Stimulated activated CD8-positive, alpha-beta memory T cell treated with anti-CD3 and anti-CD28 coated beads, Interleukin-15, amount 100 ng/mL, for 1 hour (primary cell): ENCODE measurements at places on chromosomes 11 and 22.

GRCh38 chr11:19389787-19390303 is 149.1 kb upstream of the E2F8 start:
- no peak for DNase-seq

DNA sequence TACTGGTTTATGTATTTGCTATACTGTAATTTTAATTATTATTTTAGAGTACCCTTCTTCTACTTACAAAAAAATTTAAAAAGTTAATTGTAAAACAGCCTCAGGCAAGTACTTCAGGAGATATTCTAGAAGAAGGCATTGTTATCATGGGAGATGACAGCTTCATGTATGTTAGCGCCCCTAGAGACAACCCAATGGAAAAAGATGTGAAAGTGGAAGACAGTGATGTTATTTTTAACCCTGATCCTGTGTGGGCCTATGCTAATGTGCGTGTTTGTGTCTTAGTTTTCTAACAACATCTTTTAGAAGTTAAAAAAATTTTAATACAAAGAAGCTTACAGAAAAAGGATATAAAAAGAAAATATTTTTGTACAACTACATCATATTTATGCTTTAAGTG is 205.0 kb downstream of the FAM76B start:
- DNase-seq = no peak

DNA sequence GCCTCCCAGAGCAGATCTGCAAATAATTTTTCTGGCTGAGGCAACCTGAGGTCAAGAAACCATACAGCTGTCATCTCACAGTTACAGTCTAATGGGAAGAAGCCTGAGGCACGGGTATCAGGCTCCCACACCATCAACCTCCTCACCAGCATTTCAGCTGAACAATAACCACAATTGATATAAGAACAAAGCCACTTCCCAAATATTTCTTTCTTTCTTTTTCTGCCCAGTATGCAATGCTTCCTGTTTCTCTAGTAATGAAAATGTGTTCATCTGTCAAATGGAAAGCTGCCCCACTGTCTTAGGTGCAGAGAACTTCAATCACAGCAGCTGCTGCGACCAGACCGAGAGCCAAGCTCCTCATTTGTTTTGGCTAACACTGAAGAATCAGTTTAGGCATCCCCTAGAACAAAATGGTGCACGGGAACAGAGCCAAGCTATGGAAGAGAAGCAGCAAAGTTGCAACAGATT is 108.4 kb downstream of the BLID start:
- DNase-seq = no peak

DNA sequence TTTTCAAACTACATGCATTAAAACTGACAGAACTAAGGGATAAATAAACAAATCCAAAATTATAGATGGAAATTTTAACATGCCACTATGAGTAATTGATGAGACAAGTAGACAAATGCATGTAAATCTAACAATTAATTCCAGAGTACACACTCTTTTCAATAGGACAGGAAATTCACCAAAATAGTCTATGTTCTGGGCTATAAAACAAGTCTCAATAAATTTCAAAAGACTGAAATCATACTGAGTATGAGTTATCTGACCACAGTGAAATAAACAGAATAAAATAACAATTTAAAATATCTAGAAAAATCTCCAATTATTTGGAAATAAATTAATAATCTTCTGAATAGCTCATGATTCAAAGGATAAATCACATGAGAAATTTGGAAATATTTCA is 38.5 kb upstream of the ME3 start:
- no peak for DNase-seq

DNA sequence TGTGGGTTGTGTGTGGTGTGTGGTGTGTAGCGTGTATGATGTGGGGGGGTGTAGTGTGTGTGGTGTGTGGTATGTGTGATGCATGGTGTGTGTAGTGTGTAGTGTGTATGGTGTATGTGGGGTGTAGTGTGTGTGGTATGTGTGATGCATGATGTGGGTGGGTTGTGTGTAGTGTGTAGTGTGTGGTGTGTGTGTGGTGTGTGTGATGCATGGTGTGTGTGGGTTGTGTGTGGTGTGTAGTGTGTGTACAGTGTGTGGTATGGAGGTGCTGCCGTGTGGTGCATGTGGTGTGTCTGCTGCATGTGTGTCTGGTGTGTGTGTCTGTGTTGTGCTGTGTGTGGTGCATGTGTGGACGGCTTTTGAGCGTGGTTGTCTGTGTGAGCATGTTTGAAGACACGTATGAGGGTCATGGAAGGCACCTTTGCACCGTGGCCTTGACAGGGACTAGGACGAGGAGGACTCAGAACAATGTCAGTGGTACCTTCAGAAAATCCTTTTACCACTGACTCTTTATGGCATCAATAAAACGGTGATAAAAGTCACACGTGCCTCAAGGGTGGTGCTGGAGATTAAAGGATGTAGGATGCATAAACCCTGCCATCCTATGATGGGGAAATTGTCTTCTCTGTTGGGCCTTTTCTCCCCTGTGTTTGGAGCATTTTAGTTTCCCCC is 328.7 kb upstream of the B3GAT1 start:
- no peak for DNase-seq

DNA sequence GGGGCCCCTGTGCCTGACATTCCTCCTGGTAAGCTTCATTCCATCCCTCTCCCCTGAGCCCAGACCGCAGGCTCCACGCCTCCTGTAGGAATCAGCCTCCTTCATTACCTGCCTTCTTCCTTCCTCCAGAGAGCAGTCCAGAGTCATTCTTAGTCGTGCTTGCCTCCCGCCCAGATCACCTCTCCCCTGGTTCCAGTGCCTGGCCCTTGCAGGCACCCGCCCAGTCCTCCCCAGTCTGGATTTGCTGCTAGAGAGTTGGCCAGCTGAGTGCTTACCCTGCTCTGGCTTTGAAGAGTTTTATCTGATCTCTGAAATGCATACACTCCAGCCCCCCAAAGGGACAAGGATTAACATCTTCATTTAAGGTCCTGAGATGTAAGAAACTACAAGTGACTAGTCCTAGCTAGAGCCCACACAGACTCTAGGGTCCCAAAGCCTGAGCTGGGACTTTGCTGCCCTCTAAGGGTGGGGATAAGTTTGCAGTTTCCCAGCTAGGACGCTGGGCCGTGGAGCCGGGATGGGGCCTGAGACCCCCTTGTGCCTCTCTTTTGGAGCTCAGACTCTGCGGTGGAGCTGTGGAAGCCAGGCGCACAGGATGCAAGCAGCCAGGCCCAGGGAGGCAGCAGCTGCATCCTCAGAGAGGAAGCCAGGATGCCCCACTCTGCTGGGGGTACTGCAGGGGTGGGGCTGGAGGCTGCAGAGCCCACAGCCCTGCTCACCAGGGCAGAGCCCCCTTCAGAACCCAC is 1.6 kb downstream of the NR1H3 start:
- DNase-seq = no peak

GRCh38 chr22:43110444-43110926 is at the start of gene BIK:
BIK (plus strand) TSS chr22:43110750; CDS start chr22:43124023, 13,273 bp downstream.
- DNase-seq = no peak

DNA sequence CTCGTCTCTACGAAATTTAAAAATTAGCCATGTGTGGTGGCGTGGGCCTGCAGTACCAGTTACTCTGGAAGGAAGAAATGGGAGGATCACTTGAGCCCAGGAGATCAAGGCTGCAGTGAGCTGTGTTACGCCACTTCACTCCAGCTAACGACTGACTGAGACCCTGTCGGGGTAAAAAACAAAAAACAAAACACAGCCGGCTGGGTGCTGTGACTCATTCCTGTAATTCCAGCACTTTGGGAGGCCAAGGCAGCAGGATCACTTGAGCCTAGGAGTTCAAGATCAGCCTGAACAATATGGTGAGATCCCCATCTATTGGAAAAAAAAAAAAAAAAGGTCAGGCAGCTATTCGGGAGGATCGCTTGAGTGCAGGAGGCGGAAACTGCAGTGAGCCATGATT is 2.4 kb downstream of the PAFAH1B2 start:
- DNase-seq = no peak

DNA sequence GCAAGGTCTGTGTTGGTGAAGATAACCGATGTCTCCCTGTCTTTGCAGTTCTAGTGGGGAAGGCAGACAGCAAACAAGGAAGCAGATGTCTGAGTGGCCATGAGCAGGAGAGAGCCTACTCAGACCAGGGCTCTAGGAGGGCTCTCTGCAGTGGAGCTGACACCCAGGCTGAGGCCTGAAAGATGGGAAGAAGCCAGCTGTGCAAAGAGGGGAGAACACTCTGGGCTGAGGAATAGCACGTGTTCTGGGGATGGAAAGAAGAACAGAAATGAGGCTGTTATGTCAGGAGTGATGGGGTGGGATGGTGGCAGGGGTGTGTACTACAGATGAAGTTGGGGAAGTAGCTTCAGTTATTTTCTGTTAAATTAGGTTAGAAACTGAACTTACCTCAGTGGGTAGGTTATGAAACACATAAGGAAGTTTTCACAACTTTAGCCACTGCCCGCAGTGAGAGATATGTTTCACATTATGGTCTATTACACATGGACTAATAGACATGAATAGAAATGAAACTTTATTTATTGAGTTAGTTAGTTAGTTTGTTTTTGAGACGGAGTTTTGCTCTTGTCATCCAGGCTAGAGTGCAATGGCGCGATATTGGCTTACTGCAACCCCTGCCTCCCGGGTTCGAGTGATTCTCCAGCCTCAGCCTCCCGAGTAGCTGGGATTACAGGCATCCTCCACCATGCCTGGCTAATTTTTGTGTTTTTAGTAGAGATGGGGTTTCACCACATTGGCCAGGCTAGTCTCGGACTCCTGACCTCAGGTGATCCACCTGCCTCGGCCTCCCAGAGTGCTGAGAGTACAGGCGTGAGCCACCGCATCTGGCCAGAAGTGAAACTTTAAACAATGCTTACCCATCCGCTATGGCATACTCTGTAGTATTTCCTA is 7.8 kb downstream of the DCPS start:
- DNase-seq = no peak

- no peak for DNase-seq
These were observed 1.5 kb upstream of the CCDC90B start for GRCh38 chr11:83287631-83288030.

DNA sequence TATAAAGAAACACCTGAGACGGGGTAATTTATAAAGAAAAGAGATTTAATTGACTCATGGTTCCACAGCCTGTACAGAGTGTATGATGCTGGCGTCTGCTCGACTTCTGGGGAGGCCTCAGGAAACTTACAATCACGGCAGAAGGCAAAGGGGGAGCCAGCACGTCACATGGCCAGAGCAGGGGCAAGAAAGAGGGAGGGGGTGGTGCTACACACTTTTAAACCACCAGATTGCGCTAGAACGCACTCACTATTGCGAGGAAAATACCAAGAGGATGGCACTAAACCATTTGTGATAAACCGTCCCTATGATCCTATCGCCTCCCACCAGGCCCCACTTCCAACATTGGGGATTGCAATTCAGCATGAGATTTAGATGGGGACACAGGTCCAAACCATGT is 79.7 kb upstream of the CARD18 start:
- DNase-seq = no peak

GRCh38 chr22:31048570-31048969 is 32.5 kb upstream of the SMTN start:
- no peak for DNase-seq

GRCh38 chr22:29831186-29831921 is 6.7 kb downstream of the ASCC2 start:
- no peak for DNase-seq

DNA sequence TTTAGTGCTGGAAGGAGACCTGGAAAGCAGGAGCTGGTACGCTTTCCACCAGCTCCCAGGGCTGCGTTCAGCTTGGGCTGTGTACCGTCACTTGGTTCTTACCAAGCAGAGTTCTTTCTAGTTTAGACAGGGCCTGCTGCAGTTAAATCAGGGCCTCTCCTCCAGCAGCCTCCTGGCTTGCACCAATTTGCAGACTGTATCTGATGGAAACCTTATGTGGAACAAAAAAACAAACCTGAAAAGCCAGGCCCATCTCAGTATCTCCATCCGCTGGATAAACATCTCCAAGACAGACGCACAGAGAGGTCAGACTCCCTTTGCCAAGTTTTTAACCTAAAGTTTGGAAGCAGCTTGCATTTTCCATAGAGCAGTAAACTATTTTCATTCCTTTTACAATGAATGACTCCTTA is 288.6 kb upstream of the SORL1-AS1 start:
- no peak for DNase-seq

DNA sequence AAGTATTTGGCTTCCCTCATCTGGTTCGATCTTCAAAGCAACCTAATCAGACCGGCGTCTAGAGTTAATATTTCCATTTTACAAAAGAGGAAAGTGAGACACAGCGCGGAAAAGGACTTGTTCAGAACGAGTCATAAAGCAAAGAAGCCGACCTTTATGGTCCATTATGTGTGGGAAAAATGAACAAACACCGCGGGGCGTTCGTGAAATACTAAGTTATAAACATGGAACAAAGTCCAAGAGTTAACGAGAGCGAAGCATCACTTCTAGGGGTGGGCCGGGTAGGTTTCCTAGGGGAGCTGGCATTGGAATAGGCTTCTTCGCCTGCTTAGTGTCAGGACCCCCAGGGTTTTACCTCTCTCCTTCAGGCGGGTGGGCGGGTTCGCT is 575 bp downstream of the DUSP18 start:
- no peak for DNase-seq

DNA sequence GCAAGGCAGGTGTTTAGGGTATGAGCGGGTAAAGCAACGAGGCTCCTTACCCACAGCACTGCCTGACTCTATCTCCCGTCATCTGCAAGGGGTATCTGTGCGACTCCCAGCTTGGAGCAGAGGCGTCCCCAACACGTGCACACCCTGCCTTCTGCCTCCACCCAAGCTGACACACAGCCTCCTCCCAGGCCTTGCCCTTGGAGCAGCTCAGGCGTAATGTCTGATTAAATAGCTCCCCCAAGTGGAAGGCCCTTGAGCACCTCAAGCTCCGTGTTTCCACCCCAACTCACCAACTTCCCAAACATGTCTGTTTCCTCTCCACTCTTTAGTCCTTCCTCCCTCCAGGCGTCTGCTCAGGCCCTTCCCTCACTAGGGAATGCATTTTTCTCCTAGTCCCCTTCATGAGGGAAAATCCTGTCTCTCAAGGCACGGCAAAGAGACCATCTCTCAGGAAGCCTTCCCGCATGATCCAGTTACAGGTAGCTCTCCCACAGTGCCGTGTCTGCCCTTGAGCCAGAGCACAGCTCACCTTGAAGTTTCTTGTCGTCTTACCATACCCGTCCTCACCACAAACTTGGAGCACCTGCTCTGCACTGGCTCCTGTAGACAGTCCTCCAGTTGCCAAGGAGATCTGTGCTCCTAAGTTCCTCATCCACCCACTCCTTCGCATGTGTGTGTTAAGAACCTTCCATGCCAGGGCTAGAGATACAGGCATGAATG is 15.8 kb downstream of the CYB5R2 start:
- DNase-seq = no peak

GRCh38 chr11:114216796-114217180 is 79.4 kb upstream of the NNMT start:
- no peak for DNase-seq

DNA sequence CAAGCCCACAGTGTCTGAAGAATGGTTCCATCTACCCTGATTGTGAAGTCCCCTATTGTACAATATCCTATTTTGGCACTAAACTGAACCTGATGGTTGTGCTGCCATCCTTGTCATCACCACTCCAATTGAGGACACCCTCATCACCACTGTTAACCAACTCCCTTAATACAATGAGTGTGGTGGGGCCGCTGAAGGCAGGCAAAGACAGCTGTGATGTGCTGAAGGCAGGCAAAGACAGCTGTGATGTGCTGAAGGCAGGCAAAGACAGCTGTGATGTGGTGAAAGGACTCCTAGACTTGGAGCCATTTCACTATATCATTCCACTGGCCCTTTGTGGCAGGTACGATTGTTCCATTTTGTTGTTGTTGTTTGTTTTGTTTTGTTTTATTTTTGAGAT is 481.6 kb downstream of the SOX6 start:
- DNase-seq = no peak
